ENCODE measurements at places on chromosomes 13 and 19.
A peak's percentile ranks its signal among the peaks of the same experiment; 100 is the strongest.

- DNase-seq = no peak
Measured at GRCh38 chr19:1240925-1241324, 626 bp upstream of the ATP5F1D start.

GRCh38 chr13:110503037-110503901 lies 58.3 kb downstream of the RAB20 start:
- DNase-seq = no peak

DNA sequence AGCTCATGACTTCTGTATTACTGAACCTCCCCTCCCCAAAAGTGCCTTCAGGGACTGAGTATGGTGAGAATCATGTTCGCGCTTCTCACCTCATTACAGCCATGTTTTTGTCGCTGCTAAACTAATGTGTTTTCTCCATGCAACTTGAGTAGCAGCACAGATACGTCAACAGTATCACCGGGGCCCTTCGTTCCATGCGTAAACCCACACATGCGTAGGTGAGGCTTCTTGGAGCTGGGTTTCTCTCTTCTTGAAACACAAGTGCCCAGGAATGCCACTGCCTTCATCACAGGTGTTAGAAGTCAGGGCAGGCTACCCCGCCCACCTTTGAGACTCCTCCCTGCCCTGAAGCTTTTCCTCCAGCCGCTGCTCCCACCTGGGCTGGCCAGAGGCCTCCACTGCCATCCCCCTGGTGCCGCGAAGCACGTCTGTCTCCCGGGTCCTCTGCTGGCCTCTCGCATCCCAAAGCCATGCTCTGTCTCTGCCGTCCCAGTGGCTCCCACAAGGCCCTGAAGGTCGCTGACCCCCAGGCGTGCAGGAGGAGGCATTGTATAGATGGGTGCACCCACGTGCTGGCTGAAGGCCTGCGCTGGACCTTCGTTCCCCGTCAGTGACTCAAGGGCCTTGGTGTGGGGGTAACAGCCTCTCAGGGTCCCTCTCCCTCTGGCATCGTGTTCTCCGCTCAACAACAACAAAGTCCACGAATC lies 135.3 kb upstream of the MCF2L start:
- DNase-seq = no peak

DNA sequence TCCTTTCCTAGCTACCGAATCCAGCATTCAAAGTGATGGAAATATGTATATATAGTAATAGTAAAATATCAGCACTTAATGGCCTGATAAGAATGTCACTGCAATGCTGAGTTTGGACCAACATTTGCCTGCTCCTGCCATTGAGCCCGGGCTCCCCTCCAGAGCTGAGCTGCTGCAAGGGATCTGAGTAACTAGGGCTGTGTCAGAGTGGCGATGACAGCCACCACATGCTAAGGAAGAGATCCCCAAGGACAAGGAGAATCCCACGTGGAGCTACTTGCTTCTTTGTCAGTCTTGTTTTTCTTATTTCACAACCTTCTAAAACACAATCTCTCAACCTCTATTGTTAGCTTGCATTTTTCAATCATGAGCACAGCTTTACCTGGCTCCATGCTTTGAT lies 19.5 kb upstream of the ALOX5AP start:
- DNase-seq = no peak

DNA sequence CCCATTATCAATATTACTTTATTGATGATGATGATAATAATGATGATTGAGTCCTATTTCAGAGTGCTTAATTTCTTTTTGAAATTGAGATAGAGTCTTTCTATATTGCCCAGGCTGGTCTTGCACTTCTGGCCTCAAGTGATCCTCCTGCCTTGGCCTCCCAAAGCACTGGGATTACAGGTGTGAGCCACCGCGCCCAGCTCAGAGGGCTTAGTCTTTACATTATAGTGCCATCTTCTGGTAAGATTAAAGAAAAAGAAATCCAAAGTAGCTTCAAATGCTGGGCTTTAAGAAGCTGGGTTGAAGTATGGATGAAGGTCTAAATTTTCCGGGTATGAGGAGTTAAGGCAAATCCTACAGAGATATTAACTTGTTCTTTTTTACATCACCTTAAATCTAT lies 3.4 kb upstream of the ZNF333 start:
- DNase-seq = peak; percentile 1

GRCh38 chr13:73516731-73517130 lies 457.9 kb downstream of the KLF5 start:
- no peak for DNase-seq

- no peak for DNase-seq
Measured at GRCh38 chr13:42247883-42248282, 24.1 kb upstream of the AKAP11 start.

DNA sequence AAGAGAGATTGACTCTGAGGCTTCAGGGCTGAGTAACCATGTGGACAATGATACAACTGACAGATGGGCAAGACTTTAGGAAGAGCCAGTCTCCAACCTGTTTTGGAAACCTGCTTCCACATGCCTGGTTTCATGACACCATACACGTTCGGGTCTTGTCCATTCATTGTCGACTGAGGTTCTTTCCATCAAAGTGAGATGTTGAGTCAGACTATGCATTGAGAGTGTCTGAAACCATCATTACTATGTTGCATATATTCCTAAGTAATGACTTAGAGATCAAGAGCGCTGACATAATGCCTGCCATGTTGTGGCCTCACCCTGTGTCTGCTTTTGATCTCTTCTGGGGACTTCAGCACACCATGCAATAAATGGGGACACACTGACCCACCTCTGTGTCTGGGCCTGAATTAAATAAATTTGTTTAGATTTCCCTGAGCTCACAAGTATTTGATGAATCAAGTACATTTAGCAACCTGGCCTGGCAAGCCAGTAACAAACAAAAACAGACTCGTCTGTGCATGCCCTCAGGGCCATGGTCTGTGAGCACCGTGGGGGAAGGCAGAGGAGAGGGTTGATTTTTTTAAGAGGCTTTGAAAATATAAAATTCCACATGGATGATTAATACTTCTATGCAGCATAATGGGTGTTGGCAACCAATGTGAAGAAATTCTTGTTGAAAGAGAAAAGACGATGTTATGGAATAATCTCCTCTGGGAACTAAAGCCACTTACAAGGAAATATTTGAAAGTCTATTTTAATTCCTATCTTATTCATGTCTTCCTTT lies 49.9 kb upstream of the UBAC2 start:
- DNase-seq = no peak

- DNase-seq = no peak
Measured at GRCh38 chr19:13684021-13684420, 80.3 kb upstream of the MRI1 start.

GRCh38 chr19:38781058-38781457 lies 7.7 kb upstream of the LGALS7 start:
- DNase-seq = no peak

DNA sequence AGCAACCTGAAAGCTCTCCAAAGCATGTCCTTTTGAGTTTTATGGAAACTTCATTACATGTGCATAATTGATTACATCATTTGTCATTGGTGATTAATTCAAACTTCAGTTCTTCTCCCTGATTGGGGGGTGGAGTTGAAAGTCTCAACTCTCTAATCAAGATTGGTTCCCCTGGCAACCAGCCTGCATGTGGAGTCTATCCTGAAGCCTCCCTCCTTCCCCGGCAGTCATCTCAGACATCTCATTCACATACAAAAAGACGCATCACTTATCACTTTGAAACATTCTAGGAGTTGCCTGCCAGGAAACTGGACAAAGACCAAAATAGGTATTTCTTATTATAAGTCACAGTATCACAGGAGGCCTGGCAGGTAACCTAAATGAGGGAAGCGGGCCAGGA lies 50.5 kb downstream of the TEX26 start:
- DNase-seq = no peak

- no peak for DNase-seq
Measured at GRCh38 chr13:105202354-105202753, 1333.1 kb downstream of the EFNB2 start.

GRCh38 chr13:50908371-50908770 lies 1.2 kb upstream of the RNASEH2B start:
- no peak for DNase-seq

DNA sequence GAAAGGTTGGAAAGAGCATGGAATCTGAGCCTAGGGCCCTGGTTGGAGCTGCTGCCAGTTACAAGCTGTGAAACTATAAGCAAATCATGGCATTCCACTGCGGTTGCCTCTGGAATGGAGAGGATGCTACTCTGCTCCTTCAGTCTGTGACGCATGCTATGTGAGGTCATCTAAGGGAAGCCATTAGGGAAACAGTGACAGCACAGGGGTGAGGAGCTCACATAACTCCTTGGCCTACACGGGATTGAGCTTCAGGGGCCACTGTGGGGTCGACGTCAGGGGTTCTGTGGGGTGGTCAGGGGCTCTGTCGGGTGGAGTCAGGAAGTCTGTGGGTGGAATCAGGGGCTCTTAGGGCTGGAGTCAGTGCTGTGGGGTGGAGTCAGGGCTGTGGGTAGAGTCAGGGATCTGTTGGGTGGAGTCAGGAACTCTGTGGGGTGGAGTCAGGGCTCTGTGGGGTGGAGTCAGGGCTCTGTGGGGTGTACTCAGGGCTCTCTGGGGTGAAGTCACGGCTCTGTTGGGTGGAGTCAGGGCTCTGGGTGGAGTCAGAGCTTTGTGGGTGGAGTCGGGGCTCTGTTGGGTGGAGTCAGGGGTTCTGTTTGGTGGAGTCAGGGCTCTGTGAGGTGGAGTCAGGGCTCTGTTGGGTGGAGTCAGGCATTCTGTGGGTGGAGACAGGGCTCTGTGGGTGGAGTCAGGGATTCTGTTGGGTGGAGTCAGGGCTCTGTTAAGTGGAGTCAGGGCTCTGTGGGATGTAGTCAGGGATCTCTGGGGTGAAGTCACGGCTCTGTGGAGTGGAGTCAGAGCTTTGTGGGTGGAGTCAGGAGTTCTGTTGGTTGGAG lies 35.8 kb upstream of the MEDAG start:
- DNase-seq = no peak

DNA sequence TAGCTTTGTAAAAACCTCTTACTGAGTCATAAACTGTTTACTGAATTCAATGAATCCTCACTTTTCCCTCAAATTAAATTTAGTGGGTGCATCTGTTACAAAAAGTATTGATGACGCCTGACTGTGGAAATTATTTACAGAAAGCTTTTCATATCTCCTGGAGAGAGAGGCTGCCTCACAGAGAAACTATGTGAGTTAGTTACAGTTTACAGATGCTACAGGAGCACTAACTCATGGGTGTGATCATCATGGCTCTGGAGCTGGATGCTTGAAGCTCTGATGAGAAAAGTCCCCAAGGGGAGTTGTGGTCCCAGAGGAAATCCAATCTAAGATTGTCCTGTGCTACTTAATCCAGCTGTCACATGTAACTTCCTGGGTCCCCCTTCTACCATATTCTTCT lies 590.8 kb downstream of the LMO7 start:
- DNase-seq = no peak

GRCh38 chr13:44400736-44401135 lies 27.1 kb downstream of the SERP2 start:
- no peak for DNase-seq

All from hypothalamus (tissue), 51 donors.